ENCODE measurements at places on chromosomes 5 and 9. TPM values are rescaled to one million over a fixed set of nuclear protein-coding genes. Genes with fewer than 3 reads are reported as not detected.

The SEMA5A gene
- 8.9 TPM for total RNA-seq

The SH3RF2 gene
- total RNA-seq, result 0.95 TPM

GRCh38 chr9:2169035-2169434, 153.9 kb downstream of the SMARCA2 start:
- no peaks in the 10 kb centered on the region for H3K36me3 ChIP-seq
- H3K27ac ChIP-seq, result no peak overlapping the region
- no peak overlapping the region for H3K4me3 ChIP-seq
- H3K27me3 ChIP-seq, result no peaks in the 10 kb centered on the region

DNA sequence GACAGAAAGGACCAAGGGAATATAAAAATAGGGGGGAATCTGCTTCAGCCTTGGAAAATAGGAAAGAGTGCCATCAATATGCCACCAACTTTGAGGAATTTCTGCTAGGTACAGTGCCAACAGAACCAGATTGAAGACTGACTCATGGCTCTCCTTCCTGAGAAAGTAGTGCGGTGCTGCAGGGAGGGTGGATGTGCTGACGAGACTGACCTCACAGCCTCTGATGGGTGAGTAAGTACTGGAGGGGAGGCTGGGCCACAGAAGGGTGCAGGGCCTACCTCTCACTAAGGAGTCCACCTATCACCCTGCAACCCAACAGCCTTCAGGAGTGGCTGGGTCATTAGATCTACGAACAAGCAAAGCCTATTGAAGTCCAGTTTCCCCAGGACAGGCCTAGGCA, 187.6 kb downstream of the GABBR2 start:
- H3K4me3 ChIP-seq, result no peak overlapping the region
- no peaks in the 10 kb centered on the region for H3K36me3 ChIP-seq
- H3K27me3 ChIP-seq, result no peaks in the 10 kb centered on the region

DNA sequence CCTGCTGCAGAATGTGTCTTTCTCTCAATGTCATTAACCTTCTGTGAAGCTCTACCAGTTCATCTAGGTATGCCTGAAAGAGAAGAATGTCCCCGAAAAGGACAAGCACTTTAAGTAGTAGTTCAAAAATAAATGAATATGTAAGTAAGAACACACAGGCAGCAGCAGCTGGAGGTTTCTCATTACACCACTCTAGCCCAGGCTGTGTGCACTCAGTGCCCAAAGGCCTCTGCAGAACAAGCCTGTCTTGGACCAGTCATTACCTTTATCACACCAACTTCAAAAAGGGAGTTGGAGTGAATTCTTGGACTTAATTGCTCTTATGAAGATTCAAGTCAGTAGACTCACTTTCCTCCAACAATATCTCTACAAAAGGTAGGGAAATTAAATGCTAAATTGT, 268.8 kb downstream of the MLLT3 start:
- H3K27me3 ChIP-seq, result no peaks in the 10 kb centered on the region
- no peak overlapping the region for H3K4me3 ChIP-seq
- no peaks in the 10 kb centered on the region for H3K36me3 ChIP-seq
- no peaks in the 10 kb centered on the region for H3K4me1 ChIP-seq
- no peak overlapping the region for H3K27ac ChIP-seq
- no peak for DNase-seq

GRCh38 chr9:69199769-69200470, 25.8 kb downstream of the TJP2 start:
- H3K36me3 ChIP-seq, result no peaks in the 10 kb centered on the region
- H3K27ac ChIP-seq, result no peak overlapping the region
- peaks cover 21% of the 10 kb centered on the region for H3K4me1 ChIP-seq
- DNase-seq, result no peak
- H3K4me3 ChIP-seq, result no peak overlapping the region
- H3K27me3 ChIP-seq, result no peaks in the 10 kb centered on the region

DNA sequence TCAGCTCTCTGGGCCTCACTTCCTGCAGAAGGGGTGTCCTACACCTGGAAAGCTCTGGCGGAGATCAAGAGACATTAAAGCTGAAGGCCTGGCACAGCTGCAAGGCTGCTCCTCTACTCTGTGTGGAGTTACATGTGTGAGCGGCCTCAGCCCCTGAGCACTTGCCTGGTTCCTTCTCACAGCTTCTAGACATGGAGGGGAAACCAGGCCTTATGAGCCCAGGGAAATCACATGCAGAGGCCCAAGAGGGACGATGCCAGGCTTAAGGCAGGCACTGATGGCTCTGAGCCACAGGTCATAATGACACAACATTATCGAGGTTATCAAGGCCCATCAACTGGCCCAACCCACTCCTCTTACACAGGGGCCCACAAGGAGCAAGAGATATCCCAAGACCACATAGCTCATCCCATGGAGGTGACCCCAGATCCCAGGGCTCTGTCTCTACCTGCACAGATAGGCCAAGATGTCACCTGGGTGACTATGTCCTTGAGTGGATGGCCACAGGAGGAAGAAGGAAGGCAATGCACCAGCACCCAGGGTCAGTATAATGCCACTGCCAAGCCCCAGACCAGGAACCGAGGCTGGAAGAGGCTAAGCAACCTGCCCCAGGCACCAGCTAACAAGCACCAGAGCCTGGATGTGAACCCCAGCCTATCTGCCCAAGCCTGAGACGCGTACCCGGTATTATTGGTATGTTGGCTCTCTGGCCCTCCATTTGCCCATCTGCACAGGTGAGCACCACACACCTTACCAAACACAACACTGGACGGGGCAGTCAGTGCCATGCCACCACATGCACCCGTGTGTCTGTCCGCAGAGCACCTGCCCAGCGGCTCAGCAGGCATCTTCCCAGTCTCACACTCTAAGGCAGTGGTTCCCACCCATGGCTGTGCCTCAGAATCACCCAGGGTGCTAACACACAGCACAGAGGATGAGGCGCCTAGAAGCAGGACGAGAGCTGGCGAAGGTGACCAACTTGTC, 143.3 kb downstream of the GABBR2 start:
- H3K27me3 ChIP-seq, result no peaks in the 10 kb centered on the region
- H3K36me3 ChIP-seq, result no peaks in the 10 kb centered on the region
- no peak for DNase-seq
- H3K4me1 ChIP-seq, result no peaks in the 10 kb centered on the region

GRCh38 chr5:36261186-36261585, 19.5 kb upstream of the NADK2 start:
- H3K36me3 ChIP-seq, result no peaks in the 10 kb centered on the region
- H3K4me3 ChIP-seq, result no peak overlapping the region
- H3K4me1 ChIP-seq, result no peaks in the 10 kb centered on the region
- no peak for DNase-seq
